Brain microvascular endothelial cell (primary cell): ENCODE measurements at places on chromosomes 5 and 9.

DNA sequence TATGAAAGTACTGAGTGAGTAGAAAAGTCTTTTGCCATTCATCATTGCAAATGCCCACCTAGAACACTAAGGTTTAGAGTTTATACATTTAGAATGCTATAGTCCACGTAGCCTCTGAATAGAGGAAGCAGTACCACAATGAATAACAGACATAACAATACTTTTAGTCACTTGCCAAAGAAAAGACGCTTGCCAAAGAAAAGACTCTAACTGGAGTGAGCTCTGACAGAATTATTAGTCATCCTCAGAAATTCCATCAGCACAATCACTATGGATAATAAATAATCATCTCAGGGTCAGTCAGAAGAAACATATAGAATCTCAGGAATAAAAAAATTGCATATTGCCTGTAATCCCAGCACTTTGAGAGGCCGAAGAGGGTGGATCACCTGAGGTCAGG, 168.5 kb upstream of the TARS1 start:
- DNase-seq: peak; percentile 73

GRCh38 chr5:68456756-68457217, 241.2 kb downstream of the PIK3R1 start:
- peak; percentile 28 for DNase-seq

DNA sequence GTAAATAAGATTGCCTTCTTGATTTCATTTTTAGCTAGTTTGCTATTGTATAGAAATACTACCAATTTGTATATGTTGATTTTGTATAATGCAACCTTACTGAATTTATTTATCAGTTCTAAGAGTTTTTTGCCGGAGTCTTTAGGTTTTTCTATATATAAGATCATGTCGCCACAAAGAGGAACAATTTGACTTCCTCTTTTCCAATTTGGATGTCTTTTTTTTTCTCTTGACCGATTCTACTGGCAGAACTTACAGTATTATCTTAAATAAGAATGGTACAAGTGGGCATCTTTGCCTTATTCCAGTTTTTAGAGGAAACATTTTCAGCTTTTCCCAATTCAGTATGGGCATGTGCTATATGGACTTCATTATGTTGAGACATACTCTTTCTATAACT, 624.7 kb upstream of the ACO1 start:
- no peak for DNase-seq

DNA sequence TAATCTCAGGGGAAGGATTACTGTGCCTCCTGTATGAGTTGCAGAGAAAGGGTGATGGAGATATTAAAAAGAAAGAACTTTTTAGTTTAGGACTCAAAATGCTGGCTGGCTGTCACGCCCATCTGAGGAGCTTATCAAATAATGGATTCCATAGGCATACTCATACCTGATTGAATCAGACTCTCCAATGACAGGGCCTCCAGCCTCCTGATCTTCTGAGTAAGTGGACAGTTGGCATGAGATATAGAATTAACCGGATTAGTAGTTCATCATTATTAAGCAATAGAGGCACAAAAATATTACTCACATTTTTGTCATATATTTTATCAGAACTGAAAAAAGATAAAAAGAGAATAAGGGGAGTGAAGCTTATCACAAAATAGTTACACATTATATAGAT, 157.0 kb upstream of the RASA1 start:
- no peak for DNase-seq

GRCh38 chr5:443239-444151, 519 bp downstream of the EXOC3 start:
- DNase-seq: no peak

GRCh38 chr5:9207817-9208418, 338.0 kb downstream of the SEMA5A start:
- DNase-seq: no peak

GRCh38 chr9:38160613-38161215, 91.7 kb upstream of the SHB start:
- DNase-seq: peak; percentile 38

- DNase-seq: no peak
Measured at GRCh38 chr9:16459421-16460148, 410.9 kb downstream of the BNC2 start.
